ENCODE measurements at places on chromosomes 7 and 10.

GRCh38 chr7:133529861-133530260, 277.0 kb downstream of the EXOC4 start:
- DNase-seq = no peak

GRCh38 chr7:4006687-4007086, 675.4 kb upstream of the FOXK1 start:
- no peak for DNase-seq

- DNase-seq = no peak
Measured at GRCh38 chr10:73517166-73517888, 21.5 kb upstream of the PPP3CB start.

- no peak for DNase-seq
Measured at GRCh38 chr7:74502216-74502891, 48.6 kb downstream of the GTF2IRD1 start.

- peak; percentile 92 for DNase-seq
Measured at GRCh38 chr7:130363026-130363847, 17.1 kb upstream of the CPA1 start.
